ENCODE measurements at places on chromosomes 3 and 15. TPM values are rescaled to one million over a fixed set of nuclear protein-coding genes. Genes with fewer than 3 reads are reported as not detected.

Gene CLDN11
- total RNA-seq, result 5.6 TPM

Gene CP
- 5.7 TPM for total RNA-seq

Gene CD276
- total RNA-seq, result 59.7 TPM

Gene PLAAT1
- not detected for total RNA-seq

Gene CD200
- 2.6 TPM for total RNA-seq

Gene TEX55
- not detected for total RNA-seq

DNA sequence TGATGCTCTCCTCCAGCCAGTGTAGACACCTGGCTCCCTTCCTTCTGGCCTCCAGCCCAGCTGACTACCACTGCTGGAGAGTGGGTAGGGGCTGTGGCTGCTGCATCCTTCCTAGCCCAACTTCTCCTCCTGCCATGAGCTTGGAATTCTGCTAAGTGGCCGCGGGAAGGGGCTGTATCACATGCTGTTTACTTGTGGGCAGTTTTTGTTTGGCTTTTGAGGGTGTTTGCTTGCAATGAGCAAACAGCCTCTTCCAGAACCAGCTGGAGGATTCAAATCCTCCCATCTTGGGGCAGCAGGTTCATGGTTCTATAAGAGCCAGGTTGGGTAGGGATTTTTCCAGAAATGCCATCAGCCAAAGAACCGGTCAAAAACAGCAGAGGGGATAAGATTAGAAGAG, 9.0 kb downstream of the GASK1A start:
- H3K4me3 ChIP-seq, result no peak overlapping the region
- DNase-seq, result no peak
- no peaks in the 10 kb centered on the region for H3K36me3 ChIP-seq
- H3K4me1 ChIP-seq, result no peaks in the 10 kb centered on the region
- no peaks in the 10 kb centered on the region for H3K27me3 ChIP-seq

DNA sequence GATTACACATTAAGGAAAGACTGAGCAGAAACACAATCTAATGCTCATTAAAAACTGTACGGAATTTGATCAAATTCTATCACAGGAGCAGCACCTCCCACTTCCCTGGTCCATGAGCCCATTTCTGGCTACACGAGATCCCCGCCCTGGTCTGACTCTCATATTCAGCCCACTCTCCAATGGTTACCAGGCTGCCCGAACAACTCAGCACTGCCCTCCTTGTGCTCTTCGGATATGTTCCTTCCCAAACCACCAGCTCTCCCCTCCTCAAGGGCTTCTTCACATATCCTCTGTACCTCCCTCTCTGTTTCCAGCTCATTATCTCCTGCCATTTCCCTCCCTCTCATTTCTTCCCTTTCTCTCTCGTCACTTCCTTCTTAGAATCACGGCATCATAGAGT, 180.5 kb downstream of the RSL24D1 start:
- DNase-seq, result no peak
- no peak overlapping the region for H3K27ac ChIP-seq
- no peaks in the 10 kb centered on the region for H3K27me3 ChIP-seq
- no peak overlapping the region for H3K4me3 ChIP-seq

- no peaks in the 10 kb centered on the region for H3K36me3 ChIP-seq
- peak; percentile 97 for DNase-seq
- no peaks in the 10 kb centered on the region for H3K27me3 ChIP-seq
- peak within 1 kb of the TSS; percentile 99 for H3K27ac ChIP-seq
- H3K4me1 ChIP-seq, result peaks cover 65% of the 10 kb centered on the region
Observed at GRCh38 chr3:194135806-194136518, at the start of gene HES1. Gene HES1, plus strand, starts transcription at chr3:194136148. Its CDS starts 233 bp downstream, at chr3:194136381.

- H3K4me3 ChIP-seq, result no peak overlapping the region
- DNase-seq, result no peak
- no peaks in the 10 kb centered on the region for H3K36me3 ChIP-seq
- H3K4me1 ChIP-seq, result no peaks in the 10 kb centered on the region
Observed at GRCh38 chr3:901953-902778, 190.7 kb upstream of the CNTN6 start.

DNA sequence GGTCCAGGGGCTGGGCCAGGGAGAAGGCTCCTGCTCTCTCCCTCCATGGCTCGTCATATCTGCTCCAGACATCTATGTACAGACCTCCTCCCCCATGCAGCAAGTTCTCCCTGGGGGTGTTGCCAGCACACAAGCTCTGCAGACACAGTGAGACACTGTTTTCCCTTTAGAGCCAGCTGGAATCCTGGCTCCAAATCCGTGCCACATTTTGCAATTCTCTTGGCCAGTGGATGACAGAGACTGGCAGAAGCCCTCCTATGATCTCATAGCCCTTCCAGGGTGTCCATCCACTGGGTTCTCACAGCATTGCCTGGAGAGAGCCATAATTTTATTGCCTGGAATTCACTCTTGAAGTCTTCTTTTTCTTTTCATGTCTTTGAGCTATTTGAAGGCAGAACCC, 203.9 kb downstream of the TLE3 start:
- no peaks in the 10 kb centered on the region for H3K4me1 ChIP-seq
- H3K27ac ChIP-seq, result no peak overlapping the region
- no peaks in the 10 kb centered on the region for H3K27me3 ChIP-seq
- no peak overlapping the region for H3K4me3 ChIP-seq

DNA sequence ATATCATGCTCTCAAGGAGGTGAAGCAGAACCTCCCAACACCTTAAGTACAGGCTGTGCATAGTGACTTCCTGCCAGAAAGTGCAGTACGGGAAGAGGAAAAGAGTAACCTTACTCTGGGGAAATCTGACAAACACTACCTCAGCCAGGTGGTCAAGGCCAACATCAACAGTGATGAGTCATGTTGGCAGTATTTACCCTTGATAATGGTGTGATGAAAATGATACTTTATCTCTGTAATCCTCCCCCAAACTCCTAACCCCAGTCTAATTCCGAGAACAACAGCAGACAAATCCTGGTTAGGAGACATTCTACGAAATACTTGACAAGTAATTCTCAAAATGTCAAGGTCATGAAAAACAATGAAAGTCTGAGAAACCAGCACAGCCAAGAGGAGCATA, 26.5 kb downstream of the ANKDD1A start:
- peaks cover 6% of the 10 kb centered on the region for H3K4me1 ChIP-seq
- H3K27ac ChIP-seq, result no peak overlapping the region
- peak; percentile 15 for DNase-seq

DNA sequence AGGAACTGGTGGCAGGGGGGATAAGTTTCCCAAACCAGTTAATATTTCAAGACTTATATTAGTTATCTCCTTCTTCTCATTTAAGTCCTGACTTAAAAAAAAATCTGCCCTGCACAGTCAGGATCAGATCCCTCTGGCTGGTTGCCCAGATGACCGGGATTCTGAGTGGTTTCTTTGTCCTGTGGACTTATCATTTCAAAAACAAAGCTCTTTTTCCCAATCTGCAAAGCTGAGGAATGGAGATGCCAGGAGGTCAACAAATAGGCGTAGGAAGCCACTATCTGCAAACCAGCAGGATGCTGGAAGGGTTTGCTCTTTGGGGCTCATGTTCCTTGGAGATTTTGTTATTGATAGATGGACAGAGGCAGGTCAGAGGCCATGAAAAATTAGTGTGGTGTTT, 5.8 kb downstream of the C3orf20 start:
- no peaks in the 10 kb centered on the region for H3K36me3 ChIP-seq
- no peaks in the 10 kb centered on the region for H3K27me3 ChIP-seq
- no peak overlapping the region for H3K4me3 ChIP-seq
- H3K4me1 ChIP-seq, result peaks cover 4% of the 10 kb centered on the region
- H3K27ac ChIP-seq, result no peak overlapping the region
- no peak for DNase-seq

DNA sequence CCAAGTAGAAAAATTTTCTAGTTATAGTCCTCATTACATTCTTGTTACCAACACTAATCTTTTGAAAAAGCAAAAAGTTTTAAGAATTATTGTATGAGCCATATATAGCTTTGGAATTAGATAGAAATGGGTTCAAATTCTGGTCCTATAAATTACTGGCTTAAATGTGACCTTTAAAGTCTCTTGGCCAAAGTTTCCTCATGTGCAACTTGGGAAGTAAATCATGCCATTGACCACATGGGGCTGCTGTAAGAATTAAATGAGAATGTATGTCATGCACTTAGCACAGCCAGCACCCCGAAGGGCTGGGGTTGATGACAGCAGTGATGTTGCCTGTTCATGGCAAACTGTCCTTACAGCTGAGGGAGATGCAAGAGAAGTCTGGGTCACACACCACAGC, 108.3 kb downstream of the TOP2B start:
- DNase-seq, result no peak
- no peak overlapping the region for H3K27ac ChIP-seq
- H3K4me1 ChIP-seq, result no peaks in the 10 kb centered on the region
- no peaks in the 10 kb centered on the region for H3K36me3 ChIP-seq
- H3K27me3 ChIP-seq, result no peaks in the 10 kb centered on the region

DNA sequence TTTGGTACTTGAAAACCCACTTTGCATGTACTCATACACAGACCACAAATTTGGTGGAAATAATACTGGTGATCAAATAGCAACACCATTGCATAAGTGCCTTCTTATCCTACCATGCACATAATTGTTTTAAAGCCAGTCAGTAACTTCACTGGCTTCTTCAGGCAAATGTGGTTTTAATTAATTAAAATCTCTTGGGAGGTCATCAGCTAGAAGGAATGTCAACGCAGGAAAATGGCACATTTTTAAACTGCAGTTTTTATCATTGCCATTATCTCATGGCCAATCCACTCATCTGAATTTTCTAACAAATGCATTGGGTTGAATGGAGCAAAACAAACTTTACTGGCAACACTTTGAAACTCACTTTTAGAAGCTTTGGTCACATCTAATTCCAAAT, 105.7 kb upstream of the ZPLD1 start:
- no peaks in the 10 kb centered on the region for H3K27me3 ChIP-seq
- H3K4me1 ChIP-seq, result no peaks in the 10 kb centered on the region
- DNase-seq, result no peak
- H3K27ac ChIP-seq, result no peak overlapping the region
- H3K36me3 ChIP-seq, result no peaks in the 10 kb centered on the region

DNA sequence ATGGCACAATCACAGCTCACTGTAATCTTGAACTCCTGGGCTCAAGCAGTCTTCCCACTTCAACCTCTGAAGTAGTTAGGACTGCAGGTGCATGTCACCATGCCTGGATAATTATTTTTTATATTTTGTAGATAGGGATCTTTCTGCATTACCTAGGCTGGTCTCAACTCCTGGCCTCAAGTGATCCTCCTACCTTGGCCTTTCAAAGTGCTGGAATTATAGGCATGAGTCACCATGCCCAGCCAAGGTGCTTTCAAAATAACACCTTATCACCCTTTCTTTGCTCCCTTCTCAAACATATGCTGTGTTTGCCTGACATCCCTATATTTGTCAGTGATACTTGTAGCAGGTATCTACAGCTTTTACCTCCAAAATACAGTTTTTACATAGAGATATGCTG, 242.0 kb upstream of the ARRDC4 start:
- H3K4me3 ChIP-seq, result no peak overlapping the region
- no peaks in the 10 kb centered on the region for H3K36me3 ChIP-seq
- DNase-seq, result no peak
- no peaks in the 10 kb centered on the region for H3K27me3 ChIP-seq
- no peak overlapping the region for H3K27ac ChIP-seq

GRCh38 chr3:46089237-46090011, 62.1 kb upstream of the XCR1 start:
- H3K27me3 ChIP-seq, result no peaks in the 10 kb centered on the region
- peak; percentile 40 for DNase-seq
- no peaks in the 10 kb centered on the region for H3K36me3 ChIP-seq
- no peak overlapping the region for H3K27ac ChIP-seq
- no peak overlapping the region for H3K4me3 ChIP-seq
- H3K4me1 ChIP-seq, result no peaks in the 10 kb centered on the region

- no peak overlapping the region for H3K4me3 ChIP-seq
- H3K27me3 ChIP-seq, result no peaks in the 10 kb centered on the region
- H3K36me3 ChIP-seq, result no peaks in the 10 kb centered on the region
- no peaks in the 10 kb centered on the region for H3K4me1 ChIP-seq
Observed at GRCh38 chr3:98557324-98558010, 25.7 kb downstream of the GPR15 start.

DNA sequence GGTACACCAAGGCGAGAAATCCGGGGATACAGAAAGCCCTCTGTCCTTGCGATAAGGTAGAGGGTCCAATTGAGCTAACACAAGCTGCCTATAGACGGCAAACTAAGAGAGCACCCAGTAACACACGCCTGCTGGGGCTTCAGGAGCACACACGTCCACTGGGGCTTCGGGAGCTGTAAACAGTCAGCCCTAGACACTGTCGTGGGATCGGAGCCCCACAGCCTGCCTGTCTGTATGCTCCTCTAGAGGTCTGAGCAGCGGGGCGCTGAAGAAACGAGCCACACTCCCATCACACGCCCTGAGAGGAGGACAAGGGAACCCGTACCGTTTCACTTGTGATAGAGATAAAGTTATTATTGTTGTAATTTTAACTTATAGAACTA, 486 bp downstream of the SAMMSON start:
- DNase-seq, result no peak
- no peaks in the 10 kb centered on the region for H3K27me3 ChIP-seq
- H3K4me3 ChIP-seq, result no peak overlapping the region
- no peaks in the 10 kb centered on the region for H3K36me3 ChIP-seq

DNA sequence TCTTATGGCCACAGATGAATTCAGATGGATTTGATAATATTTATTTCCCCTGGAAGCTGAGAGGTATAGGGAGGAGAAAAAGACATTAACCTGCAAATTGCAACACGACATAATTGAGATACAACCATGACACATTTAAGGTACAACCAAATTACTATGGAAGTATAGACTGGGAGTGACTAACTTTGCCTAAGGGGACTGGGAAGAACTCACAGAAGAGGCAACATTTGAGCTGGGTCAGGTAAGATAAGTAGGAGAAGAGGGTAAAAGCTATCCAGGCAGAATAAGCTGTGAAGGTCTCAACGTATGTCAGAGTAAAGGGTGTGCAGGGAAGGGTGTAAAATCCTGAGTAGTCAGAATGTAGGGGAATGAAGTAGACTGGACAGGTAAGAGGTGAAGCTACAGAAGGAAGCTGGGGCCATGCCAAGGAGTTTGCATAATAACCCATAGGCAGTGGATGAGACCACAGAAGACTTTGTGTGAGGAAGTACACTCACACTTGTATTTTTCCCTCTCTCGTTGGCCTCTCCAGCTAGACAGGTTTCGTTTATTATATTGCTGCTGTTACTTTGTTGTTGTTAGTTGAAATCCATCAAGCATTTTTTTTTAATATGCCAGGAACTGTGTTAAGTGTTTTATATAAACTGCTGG, 28.0 kb upstream of the PTX3 start:
- no peaks in the 10 kb centered on the region for H3K4me1 ChIP-seq
- H3K4me3 ChIP-seq, result no peak overlapping the region
- H3K27ac ChIP-seq, result no peak overlapping the region
- no peaks in the 10 kb centered on the region for H3K27me3 ChIP-seq
- H3K36me3 ChIP-seq, result no peaks in the 10 kb centered on the region

DNA sequence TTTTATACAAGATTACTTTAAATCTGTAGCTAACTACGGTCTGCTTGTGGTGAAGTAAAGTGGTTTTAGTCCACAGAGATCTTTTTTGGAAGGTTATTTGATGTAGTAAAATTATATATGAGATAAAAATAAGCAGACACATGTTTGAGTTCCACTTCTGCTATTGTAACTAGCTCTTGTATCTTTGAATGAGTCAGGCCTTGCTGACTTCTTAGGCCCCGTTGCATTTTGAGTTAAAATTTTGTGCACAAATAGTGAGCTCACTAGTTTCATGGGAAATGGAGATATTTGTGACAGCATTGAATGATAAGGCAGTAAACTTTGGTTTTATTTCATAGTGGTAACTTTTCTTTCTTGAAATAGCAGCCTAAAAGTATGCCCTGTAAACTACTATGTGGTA, 42.6 kb downstream of the ARIH1 start:
- no peak for DNase-seq
- no peaks in the 10 kb centered on the region for H3K27me3 ChIP-seq
- no peaks in the 10 kb centered on the region for H3K36me3 ChIP-seq
- peaks cover 13% of the 10 kb centered on the region for H3K4me1 ChIP-seq
- H3K4me3 ChIP-seq, result no peak overlapping the region

Measured in body of pancreas (tissue), 4 donors.